IMR-90 (cell line): ENCODE measurements at places on chromosomes 7 and 10. TPM values are rescaled to one million over a fixed set of nuclear protein-coding genes. Genes with fewer than 3 reads are reported as not detected.

Gene WNT8B
- polyA plus RNA-seq, result 0.03 TPM in 1 of 2 replicates, not detected in the other

DNA sequence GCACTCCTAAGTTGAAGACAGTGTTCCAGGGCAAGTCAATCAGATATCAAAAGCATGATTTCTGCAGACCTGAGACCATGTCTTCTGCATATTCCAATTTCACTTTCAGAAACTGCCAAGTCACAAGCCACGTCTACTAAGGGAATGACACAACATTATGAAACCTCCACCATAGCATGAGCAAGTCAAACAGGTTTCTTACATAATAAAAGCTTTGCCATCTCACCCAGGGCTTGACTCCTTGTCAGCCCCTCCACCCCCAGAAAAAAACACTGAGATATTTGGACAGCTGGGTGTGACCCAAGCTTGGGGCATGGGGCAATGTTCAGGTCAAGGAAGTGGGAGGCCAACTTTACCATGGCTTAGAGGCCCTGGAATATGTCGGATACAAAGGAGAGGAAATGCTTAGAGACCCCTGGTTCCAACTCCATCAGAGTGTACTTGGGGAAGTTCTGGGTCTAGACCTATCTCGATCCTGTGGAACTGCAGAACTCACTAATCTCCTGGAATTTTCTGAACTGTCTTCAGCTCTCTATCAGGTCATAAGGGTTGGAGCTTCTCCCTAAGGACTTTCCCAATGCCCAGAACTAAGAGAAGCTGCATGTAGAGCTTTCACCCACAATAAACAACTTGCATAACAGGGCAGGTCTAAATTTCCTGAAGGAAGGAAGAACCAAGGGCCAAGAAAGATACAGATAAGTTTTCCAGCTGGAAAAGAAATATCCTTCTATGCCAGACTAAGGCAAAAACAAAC is 80.6 kb upstream of the NAMPT start:
- DNase-seq, result no peak
- no peaks in the 10 kb centered on the region; the same call in 1 of the 2 replicates for H3K27me3 ChIP-seq
- no peak overlapping the region for H3K4me3 ChIP-seq
- H3K27ac ChIP-seq, result no peak overlapping the region
- no peaks in the 10 kb centered on the region for H3K4me1 ChIP-seq

Gene C10orf53
- polyA plus RNA-seq, result not detected in 2 replicates

DNA sequence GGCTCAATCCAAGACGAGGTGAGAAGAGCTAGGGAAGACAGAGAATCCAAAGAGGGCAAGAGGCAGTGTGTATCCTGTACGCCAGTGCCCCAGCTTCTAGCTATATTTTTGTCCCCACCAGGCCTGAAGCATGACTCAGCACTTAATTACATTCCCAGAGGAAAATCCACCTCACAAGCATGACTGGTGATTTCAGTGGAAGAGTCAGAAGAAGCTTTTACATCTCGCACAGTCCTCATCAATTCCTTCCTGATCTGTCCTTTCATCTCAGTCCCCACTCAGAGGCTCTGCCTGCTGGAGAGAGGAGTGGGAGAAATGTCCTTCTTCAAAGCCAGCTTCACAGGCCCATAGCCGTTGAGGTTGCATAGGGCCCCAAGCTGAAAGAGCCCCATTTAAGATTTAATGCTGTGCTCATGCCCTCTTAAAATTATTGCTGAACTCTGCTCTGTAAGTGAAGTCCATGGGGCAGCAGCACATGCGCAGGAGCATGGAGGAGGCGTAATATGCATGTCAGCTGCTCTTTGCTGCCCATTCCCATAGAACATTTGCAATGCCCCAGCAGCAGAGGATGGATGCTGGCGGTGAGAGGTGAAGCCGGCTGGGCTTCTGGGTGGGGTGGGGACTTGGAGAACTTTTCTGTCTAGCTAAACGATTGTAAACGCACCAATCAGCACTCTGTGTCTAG is 39.0 kb upstream of the AOAH start:
- no peak overlapping the region for H3K27ac ChIP-seq
- no peaks in the 10 kb centered on the region for H3K36me3 ChIP-seq
- H3K4me1 ChIP-seq, result no peaks in the 10 kb centered on the region
- H3K27me3 ChIP-seq, result no peaks in the 10 kb centered on the region

DNA sequence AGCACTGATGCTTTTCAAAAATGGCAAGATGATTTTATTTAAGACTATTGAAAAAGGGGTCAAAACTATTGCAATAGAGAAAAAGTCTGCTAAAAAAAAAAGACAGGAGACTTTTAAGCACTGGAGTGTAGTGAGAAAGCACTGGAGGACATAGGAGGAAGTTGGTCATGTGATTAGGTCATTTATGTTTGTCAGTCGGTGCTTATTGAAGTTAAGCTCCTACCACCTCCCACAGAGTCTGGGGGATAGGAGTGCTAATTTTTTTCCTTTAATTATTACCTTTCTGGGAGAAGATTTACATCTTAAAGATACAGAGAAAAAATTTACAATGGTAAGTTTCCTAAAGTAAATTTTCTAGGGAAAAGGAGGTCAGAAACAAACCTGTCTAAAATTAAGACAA is 80.2 kb upstream of the TMEM229A start:
- no peak for DNase-seq
- no peaks in the 10 kb centered on the region for H3K27me3 ChIP-seq
- H3K27ac ChIP-seq, result no peak overlapping the region
- H3K36me3 ChIP-seq, result no peaks in the 10 kb centered on the region

Gene CPVL
- polyA plus RNA-seq, result not detected in 2 replicates

DNA sequence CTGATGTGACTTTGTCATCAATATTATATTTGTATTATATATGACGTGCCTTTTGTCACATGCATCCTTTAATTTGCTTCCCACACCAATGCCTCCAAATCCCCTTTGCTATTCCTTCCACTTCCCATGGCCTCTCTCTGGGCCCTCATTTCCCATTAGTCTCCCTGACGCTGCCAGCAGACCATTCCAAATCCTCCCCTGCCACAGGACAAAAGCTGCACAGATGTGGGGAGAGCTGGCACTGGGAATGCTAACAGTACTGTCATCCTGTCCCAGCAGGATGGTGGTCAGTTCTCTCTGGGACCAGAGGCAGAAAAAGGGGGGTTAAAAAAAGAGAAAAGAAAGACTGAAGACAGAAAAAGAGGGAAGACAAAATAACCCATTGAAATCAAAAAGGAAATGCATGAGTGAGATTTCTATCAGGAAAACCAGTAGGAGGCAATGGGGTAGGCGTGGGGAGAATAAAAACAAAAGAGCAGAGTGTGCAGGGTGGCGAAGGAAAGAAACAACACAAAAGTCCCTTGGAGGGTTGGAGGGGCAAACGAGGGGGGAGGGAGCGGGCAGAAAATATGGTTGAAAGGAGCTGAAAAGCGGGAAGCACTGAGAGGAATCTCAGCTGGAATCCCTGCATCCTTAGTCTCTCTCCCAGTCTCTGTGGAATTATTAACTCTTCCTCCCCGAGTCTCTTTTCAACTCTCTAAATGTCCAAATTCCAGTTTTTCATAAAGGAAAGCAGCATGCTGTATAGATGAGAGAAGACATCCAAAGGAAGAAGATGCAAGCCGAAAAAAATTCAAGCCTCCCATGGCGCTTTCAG is 59.2 kb upstream of the PTN start:
- no peaks in the 10 kb centered on the region for H3K27me3 ChIP-seq
- no peaks in the 10 kb centered on the region for H3K36me3 ChIP-seq
- no peak for DNase-seq
- no peak overlapping the region for H3K27ac ChIP-seq
- no peak overlapping the region for H3K4me3 ChIP-seq
